ENCODE measurements at places on chromosomes 1 and 21.

DNA sequence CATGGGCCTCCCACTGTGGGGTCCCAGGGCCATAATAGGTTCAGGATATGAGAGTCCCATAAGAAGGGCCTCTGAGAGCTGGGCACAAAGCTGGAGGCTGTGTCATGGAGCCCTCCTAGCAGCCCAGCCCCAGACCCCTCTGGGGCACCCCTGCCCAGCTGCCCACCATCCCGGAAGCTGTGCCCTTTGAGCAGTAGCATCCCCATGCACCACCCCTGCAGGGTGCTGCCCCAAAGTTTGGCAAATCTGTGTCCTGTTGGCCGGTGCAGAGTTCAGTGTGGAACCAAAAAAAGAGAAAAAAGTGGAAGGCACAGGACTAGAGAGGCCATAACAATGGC, 17.6 kb downstream of the TNNT2 start:
- DNase-seq, result no peak

GRCh38 chr1:46517010-46517600, 27.5 kb downstream of the DMBX1 start:
- DNase-seq, result no peak

DNA sequence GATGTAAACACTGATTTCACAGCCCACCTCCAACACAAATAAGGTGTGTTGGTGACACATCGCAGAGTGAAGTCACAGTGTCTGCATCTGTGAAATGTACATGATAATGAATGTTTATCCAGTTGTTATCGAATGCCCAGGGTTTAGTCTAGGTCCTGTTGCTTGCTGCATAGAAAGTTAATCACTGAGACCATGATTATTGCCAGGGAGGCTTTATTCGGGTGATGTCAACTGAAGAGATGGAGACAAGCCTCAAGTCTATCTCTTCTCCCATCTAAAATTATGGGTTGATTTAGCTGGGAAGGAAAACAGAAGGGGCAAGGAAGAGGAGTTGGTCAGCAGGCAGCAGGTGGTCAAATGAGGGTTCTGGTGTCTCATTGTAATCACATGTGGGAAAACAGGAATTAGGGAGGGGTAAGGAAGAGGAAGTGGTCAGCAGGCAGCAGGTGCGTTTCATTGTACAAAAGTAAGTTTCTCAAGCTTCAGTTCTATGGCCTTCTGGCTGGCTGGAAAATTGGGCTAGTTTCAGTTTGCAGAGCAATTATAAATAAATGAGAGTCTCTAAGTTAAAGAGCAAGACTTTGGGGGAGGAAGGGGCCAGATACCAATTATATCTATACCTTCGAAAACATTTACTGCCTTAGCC, 146.3 kb upstream of the DNAH14 start:
- no peak for DNase-seq

DNA sequence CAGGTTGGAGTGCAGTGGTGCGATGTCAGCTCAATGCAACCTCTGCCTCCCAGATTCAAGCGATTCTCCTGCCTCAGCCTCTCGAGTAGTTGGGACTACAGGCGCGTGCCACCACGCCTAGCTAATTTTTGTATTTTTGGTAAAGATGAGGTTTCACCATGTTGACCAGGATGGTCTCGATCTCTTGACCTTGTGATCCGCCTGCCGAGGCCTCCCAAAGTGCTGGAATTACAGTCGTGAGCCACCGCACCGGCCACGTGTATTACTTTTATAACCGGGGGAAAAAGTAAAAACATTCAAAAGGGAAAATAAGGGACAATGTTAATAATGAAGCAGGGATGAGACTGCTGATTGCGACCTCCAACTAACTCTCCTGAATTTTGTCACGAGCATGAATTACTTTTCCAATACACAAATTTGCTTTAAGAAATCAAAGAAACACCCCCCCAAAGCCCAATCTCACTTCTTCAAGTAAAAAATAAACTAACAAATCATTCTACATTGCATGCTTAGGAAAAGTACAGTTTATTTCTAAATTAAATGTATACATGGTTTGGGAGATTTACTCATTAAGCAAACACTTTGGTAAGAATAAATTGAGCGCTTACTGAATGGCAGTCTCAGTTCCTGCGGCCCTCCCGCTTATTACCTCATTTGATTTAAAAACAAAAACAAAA, 521 bp upstream of the ZBED6 start:
- DNase-seq, result no peak

DNA sequence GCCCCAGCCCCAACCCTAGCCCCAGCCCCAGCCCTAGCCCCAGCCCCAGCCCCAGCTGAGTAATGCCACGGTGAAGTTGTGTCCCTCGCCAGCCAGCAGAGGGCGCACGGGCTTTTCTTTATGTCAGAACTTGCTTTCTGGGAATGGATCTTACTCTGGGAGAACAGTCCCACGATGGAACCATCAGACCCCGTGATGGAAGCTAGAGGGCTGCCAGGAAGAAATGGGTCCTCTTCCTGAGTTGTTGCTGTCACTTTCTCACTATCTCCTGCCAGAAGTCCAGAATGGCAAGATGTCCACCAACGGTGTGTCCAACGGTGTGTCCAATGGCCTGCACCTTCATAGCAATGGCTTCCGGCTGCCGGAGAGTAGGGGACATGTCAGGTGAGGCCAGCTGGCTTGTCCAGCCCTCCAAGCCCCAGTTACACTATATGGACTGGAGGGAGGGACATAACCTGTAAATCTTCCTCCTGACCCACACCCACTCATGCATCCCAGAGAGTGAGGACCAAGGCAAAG, 25.1 kb upstream of the TMEM222 start:
- DNase-seq, result peak; percentile 57

- DNase-seq, result no peak
Measured at GRCh38 chr1:201404722-201405483, 5.8 kb upstream of the LAD1 start.

- peak; percentile 33 for DNase-seq
Measured at GRCh38 chr1:231806623-231807495, 180.3 kb downstream of the DISC1 start.

GRCh38 chr1:81366173-81366572, 434.6 kb upstream of the ADGRL2 start:
- no peak for DNase-seq

DNA sequence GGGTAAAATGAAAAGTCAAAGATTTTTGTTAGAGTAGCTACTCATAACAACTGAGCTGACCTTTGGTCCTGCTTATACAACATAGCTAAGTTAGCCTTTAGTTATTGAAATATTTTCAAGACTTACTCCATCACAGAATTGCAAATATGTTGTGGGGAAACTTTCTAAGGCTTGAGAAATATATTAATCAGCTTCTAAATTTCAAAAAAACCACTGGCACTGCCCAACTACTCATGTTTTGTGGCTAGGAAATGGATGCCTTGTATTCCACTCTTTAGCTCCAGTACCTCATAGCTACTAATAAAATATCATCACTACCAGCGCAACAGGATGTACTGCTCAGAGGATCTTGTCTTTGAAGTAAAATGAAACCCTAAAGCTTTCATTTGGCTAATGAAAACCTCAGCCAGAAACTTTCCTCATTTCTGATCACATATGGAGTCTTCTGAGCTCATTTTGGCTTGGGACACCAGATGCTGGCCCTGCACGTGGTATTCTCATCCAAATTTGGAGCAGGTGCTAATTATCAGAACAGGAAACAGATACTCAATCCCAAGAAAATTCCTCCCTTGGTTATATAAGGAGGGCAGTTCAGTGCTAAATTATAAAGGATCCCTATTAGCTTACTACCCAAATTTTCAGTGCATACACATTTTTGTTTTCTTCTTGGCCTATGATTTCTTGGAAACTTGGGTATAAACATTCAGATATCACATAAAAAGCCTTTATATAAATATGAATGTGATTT, 690.7 kb downstream of the ADGRL2 start:
- DNase-seq, result peak; percentile 17

DNA sequence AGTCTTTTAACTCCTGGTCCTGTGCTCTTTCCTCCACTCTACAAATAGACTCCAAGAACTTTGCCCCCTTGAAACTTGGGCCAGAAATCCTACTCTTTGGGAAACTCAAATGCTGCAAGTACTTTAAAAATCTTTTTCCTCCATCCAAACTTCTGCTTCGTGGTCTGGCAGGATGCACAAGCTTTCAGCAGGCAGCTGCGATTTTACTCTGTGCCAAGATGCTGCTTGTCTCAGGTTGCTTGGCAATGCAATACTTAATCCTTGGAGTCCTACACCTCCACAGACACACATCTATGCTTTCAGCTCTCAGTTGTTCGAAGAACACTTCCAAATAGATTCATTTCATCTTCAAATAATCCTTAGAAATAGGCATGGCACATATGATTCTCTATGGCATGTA, 435.3 kb upstream of the USP24 start:
- no peak for DNase-seq

DNA sequence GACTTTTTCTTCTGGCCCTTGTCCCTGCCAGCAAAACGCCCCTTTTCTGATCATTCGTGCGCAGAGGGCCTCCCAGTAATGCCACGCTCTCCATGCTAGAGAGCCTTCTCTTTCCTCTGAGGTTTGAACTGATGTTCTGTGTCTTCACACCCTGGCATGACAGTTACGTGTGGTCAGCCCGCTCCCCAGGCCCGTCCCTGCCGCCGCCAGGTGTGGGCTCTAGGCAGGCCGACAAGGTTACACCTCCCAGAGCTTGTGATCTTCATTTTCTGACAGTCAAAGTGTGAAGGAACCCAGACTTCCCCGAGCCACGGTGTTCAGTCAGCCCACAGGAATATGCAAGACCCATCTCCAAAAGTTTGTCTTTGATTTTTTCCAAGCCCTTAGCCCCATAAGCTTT, 265.6 kb downstream of the TM2D1 start:
- DNase-seq, result no peak
